ENCODE measurements at places on chromosomes 1 and 21.
A peak's percentile ranks its signal among the peaks of the same experiment; 100 is the strongest.

GRCh38 chr1:198929111-198929604 is 290.3 kb downstream of the PTPRC start:
- no peak for DNase-seq

DNA sequence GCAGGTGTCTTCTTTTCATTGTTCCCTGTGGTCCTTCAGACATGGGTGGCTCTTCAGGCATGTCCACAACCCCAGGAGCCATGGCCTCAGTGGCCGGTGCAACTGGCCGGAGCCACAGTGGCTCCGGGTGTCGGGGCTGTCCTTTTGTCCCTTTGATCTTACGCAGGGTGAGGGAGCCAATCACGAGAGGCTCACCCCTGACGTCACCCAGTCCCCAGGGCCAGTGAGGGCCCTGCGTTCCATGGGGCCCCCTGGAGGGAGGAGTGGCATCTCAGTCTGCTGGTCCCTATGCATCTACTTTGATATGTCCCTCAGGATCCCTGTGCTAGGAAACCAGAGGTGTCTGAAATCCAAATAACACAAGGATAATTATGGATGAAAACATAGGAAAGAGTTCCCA is 29.3 kb downstream of the ZSCAN20 start:
- DNase-seq: no peak

GRCh38 chr1:5928714-5929400 is 63.4 kb downstream of the NPHP4 start:
- DNase-seq: no peak

- peak; percentile 30 for DNase-seq
Observed at GRCh38 chr1:79004916-79005315, 1.6 kb downstream of the ADGRL4 start.

GRCh38 chr1:230809256-230809990 is 58.9 kb downstream of the C1orf198 start:
- no peak for DNase-seq

Data from choroid plexus epithelial cell (primary cell).